Activated CD4-positive, alpha-beta memory T cell treated with anti-CD3 and anti-CD28 coated beads, Interleukin-2, amount 10 ng/mL, durations not matched to agents 7 days and 5 days (primary cell): ENCODE measurements at places on chromosomes 1 and 21. TPM values are rescaled to one million over a fixed set of nuclear protein-coding genes. Genes with fewer than 3 reads are reported as not detected.

Gene DIO1
- total RNA-seq, result not detected

Gene PTGS2
- total RNA-seq, result 0.13 TPM

Gene UMODL1
- total RNA-seq, result 0.05 TPM

Gene HES5
- total RNA-seq, result not detected

Gene SYCP1
- total RNA-seq, result not detected

Gene LCE1E
- total RNA-seq, result not detected

Gene ERICH3
- not detected for total RNA-seq

Gene G0S2
- 7.3 TPM for total RNA-seq

Gene MYBPH
- not detected for total RNA-seq

Gene KRTAP24-1
- total RNA-seq, result not detected

Gene CGN
- 0.96 TPM for total RNA-seq

Gene ZRANB2
- total RNA-seq, result 120 TPM

Gene MFAP2
- total RNA-seq, result not detected

Gene CCDC30
- 1.6 TPM for total RNA-seq

Gene FAM167B
- total RNA-seq, result 1.1 TPM
